ENCODE measurements at places on chromosomes 5 and 9. TPM values are rescaled to one million over a fixed set of nuclear protein-coding genes. Genes with fewer than 3 reads are reported as not detected.

DNA sequence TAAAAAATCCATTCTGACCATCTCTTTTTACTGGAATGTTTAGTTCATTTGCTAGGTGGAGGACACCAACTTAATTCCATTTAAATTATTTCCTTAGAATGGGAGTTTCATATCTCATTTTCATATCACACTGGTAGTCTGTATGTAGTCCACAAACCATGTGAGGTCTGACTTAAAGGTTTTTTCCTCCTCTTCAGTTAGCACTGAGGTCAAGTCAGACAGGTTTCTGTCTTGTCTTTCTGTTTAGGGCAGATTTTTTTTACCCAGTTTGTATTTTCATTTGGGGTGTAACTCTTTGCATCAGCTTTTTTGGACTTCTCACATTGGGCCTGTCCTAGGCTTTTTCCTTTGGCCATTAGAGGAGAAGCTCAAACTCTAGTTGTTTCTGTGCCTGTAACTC, 75.3 kb downstream of the RANBP17 start:
- no peak for DNase-seq

- DNase-seq = no peak
Observed at GRCh38 chr5:142087920-142088679, 20.5 kb upstream of the NDFIP1 start.

FRRS1L gene
- total RNA-seq = 1.8 TPM

DNA sequence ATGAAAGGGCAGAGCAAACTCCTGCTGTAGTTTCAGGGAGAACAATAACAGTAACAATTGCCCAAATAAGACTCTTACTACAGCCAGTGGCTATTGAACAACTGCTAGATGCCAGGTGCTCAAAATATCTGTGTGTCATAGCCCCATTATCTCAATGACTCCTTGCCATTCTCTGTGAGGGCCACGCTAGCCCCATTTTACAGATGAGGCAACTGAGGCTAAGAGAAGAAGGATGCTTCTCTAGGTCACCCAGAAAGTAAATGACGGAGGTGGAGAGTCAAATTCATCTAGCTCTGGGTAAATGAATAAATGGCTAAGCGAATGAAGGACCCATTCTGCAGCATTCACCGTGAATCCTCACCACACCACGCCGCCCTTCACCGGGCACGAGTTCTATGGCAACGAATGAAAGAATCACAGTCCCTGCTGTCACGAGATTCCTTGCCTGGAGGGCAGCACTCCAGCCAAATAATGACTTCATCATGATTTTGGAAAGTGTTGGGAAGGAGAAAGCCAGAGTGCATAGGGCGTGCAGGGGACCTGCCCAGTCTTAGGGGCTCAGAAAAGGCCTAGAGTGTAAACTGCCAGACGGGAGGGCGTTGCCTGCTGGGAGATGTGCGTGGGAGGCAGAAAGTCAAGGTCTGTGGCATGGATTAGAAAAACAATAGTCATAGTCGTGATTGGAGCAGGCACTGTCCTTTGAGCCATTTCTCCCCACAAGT, 147.2 kb downstream of the C9orf50 start:
- DNase-seq = no peak

GRCh38 chr5:83125560-83125959, 48.2 kb downstream of the XRCC4 start:
- DNase-seq = no peak

- no peak for DNase-seq
Observed at GRCh38 chr5:111389390-111390082, 122.8 kb downstream of the STARD4 start.
